Spinal cord (tissue), 10 donors: ENCODE measurements at places on chromosomes 5 and 9. TPM values are rescaled to one million over a fixed set of nuclear protein-coding genes. Genes with fewer than 3 reads are reported as not detected.

The VCAN gene
- 145 TPM for polyA plus RNA-seq

DNA sequence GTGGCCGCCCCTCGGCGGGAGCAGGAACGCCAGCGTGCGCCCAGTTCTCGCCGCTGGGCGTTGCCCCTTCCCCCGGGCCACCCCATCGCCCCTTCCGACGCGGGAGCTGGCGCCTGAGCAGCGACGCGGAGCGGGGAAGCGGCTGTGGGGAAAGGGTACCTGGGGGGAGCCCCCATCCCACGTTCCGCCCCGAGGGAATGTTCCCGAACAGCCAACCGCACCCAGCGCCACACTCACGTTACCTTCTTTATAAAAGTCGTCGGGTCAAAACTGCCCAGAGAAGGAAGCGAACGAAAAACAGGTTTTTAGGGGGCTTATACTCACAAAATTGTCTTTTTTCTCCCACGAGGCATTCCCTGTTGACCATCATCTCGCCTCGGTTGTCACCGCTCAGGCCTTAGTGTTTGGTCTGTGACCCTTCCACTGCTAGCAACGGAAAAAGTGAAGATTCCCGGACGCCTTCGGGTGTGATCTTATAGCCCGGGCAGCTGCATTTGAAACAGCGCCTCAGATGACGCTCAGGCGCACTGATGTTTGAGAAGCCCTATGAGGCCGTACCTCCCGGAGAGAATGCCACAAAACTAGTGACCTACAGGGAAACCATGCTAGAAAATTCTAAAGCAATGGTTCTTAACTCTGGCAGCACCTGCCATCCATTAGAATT lies 475 bp upstream of the GOLM1 start:
- no peak for DNase-seq

DNA sequence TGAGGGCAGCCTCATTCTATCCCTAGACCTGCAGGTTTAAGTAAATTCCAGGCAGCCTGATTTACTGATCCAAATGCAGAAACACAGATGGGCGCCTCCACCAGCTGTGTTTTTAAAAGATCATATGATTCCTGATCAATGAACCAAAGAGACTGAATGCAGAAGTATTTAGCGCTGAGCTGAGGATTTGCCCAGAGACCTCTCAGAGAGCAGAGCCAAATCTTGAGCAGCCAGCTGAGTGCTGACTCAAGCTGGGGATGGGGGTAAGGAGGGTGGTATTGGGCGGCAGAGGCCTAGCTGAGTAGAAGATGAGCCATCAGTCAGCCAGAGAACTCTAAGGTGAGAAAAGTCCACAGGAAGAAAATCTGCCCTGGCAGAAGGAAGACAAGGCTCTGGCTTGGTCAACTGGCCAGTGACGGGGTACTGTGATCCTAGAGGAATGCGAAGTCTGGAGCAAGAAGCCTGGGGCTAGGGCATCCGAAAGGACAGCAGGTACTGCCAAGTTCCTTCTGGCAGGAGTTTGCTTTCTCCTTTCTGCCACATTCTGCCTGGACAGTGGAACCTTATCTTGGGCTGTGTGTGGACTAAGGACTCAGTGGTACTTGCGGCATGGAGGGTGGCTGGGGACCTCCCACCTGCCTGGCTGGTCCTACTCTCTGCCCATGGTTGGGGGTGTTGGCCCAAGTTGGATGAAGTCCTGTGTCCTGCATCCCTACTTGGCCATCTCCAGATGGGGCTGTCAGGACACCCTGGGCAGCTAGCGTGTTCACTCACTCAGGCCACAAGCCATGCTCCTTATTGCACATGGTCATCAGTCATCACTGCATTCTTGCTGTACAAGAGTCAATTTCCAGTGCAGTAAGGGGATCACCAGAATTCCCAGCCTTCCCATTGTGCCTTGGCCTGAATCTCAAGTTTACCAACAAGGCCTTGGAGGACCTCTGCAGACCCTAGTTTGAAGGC lies 34.5 kb upstream of the CDKN2AIPNL start:
- no peak for DNase-seq

DNA sequence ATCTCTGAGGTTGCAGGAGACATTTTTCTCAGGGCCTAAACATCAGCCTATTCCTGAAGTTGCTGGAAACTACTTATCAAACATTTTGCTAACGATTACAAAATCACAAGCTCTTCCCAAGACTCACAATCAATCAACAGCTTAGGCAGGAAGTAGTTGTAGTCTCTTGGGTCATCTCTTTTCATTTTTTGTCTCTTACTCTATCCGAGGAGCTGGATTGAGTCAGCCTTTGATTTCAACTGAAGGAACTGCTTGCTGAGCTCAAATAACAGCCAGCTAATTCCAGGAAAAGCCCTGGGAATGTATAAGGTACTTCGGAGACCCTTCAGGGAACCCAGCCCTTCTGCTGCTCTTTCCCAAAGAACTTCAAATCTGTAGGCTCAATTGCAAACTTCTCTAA lies 398.9 kb downstream of the PLK2 start:
- DNase-seq: no peak

The FGF10 gene
- polyA plus RNA-seq: 3.0 TPM

- no peak for DNase-seq
Measured at GRCh38 chr9:83651558-83651957, 28.6 kb downstream of the IDNK start.

The PCDHGC5 gene
- polyA plus RNA-seq: 5.4 TPM

DNA sequence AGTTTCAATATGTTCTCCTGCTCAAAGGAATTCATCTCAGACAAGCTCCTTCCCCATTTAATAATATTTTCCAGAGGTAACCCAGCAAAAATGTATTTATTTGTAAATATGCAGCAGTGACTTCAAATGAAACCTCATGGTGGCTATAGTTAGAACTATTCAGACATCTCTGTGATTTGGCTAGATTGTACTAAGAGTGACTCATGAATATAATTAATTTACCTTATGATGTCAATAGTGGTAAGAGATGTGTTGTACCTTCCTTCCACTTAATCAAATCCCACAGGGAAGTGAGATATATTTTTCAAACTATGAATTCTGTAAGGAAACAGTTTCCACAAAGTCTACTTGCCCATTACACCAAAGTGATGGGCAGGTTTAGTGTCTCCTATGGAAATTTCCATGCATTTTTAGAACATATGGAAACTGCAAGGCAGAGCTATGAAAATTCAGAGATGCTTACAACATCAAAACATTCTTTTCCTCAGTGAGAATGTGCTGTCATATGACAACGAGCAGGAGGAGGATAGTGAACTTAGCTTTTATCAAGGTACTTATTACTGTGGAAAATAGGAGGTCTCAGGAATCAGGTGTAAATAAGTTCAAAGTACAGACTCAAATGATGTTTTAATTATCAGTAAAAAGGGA lies 34.0 kb upstream of the SPDL1 start:
- DNase-seq: no peak

The TMEFF1 gene
- polyA plus RNA-seq: 18.0 TPM

DNA sequence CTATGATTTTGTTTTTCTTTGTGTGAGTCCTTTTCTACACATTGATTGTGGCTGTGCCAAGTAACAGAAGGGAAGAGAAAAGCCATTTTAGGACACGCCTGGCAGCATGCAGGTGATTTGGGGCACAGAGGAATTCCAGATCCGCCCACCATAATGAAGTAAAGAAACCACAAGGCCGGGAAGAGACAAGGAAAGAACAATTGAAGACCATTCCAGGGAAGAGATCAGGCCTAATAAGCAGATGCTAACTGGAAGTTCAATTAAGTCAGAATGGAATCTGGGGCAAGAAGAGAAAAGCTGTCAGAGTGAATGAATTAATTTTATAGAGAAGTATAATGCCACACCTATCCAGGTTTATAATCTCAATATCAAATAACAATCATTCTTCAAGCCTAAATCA lies 110.2 kb upstream of the ISL1 start:
- DNase-seq: no peak

DNA sequence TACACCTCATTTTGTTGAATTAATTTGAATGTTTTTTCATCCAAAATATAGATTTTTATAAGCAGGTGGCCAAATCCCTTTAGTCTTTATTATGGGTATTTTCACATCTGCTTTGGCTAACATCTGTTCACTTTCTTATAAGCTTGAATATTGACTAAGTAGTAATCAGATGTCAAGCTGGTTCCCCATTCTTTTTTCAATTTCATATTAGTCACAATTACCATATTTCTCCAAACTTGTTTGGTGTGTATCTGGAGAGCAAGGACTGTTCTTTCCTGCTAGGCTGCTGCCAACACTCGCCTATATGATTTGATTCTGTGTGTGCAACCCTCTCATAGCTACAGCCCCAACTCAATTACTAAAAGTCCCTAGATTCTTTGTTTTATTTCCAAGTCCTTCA lies 608.5 kb downstream of the PSAT1 start:
- DNase-seq: no peak

DNA sequence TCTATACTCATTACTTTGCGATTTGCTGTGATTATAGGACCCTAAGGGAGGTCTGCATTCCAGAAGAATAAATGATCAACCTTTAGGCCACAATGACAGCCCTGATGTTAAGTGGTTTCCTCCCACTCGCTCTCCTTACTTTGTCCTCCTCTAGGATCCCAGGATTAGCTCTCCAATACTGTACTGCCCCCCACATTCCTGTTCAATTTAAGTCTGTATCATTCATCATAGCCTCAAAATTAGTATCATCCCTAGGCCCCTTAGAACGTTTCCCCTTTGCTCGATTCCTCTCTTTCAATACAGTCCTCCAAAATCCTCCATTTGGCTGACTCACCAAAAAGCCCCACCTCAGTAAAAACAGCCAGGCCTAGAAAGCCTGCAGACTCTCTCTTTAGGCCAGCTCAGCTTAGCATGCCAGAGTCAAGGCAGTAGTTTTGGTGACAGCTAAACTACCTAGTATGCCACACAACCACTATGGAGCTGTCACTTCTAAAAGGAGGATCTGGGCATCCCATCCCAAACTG lies 24.4 kb downstream of the RNF145 start:
- no peak for DNase-seq

GRCh38 chr5:6525910-6526309 lies 77.3 kb downstream of the UBE2QL1 start:
- DNase-seq: no peak

- DNase-seq: no peak
Measured at GRCh38 chr5:68398146-68398812, 182.7 kb downstream of the PIK3R1 start.

- no peak for DNase-seq
Measured at GRCh38 chr9:137076636-137077009, 694 bp upstream of the UAP1L1 start.

DNA sequence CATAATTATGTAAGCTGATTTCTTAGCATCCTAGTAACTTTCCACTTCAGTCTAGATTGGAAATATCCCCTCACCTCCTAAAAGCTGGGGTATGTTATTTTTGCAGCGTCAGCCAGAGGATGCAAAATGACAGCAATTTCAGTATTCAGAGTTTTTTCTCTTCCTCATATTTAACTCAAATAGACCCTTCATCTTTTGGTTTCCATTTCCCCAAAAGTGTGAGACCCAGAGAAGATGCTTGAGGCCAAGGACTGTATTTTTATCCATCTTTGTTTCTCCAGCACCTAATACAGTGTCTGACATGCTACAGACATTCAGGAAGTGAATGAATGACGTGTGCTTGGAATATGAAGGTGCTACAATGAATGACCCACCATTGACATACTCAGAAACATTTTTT lies 75.5 kb upstream of the RANBP3L start:
- DNase-seq: no peak

The PCDHA7 gene
- polyA plus RNA-seq: 6.2 TPM

The SPAG8 gene
- polyA plus RNA-seq: 16.5 TPM

GRCh38 chr5:535846-536698 lies 11.8 kb upstream of the SLC9A3 start:
- DNase-seq: no peak

GRCh38 chr9:79623799-79624721 lies 52.3 kb downstream of the TLE4 start:
- DNase-seq: no peak

The PRRX2 gene
- polyA plus RNA-seq: 4.1 TPM

The NR2F1-AS1 gene
- 67.5 TPM for polyA plus RNA-seq

- DNase-seq: no peak
Measured at GRCh38 chr5:66710557-66711088, 114.4 kb downstream of the MAST4 start.

GRCh38 chr5:124960266-124960665 lies 213.8 kb upstream of the ZNF608 start:
- no peak for DNase-seq

DNA sequence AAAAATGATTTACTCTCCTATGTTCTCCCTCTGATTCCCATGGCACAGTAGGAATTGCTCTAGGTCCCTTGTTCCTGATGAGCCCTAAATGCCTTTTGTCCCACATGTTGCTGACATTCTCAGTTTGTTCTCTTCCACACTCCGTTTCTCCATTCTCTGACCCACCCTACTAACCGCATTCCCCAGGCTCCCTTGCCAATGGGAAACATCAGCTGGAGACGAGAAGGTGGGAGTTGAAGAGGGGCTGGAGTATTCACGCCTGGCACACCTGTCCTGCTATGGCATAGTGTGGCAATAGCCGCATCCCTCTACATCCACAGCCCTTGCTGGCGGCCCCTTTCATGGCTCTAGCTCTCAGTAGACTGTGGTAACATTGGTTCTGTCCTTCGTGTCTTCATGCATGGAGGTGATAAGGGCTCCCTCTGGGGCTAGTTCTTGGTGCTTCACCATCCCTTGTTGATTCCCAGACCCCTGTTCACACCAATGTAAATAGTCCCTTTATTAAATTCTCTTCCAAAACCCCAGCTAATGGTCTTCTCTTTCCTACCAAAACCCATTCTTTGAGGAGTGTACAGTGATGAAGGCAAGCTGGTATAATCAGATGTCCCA lies 16.4 kb upstream of the ARL15 start:
- DNase-seq: no peak

The GABBR2 gene
- polyA plus RNA-seq: 140 TPM

- DNase-seq: peak; percentile 3
Measured at GRCh38 chr5:218457-219291, 554 bp downstream of the SDHA start.
